OCI-M1 (cell line): ENCODE measurements at places on chromosomes 6 and 20.

DNA sequence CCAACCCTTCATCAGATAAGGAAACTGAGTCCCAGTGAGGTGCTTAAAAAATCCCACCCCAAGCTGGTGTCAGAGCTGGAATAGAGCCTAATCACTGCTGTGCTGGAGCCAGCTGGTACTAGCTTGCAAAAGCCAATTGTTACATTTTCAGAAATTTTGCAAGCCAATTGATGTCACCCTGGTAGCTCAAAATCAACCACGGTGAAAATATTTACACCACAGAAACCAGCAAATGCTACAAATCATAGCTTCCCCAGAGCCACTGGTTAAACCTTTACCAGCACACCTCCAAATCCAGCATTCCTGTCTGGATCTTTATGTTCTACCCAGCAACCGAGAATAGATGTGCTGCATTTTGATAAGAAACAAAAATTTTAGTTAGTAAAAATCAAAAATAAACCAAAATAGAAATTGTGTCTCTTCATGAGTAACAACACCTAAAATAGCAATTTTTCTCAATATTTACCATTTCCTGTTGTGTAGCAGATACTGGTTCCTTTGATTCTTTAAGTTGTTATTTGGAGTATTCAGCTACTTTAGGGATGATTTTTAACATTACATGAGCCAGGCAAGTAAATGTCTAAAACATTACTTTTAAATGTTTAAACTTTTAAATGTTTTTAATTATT is 7.2 kb upstream of the LCA5 start:
- DNase-seq = peak; percentile 51

DNA sequence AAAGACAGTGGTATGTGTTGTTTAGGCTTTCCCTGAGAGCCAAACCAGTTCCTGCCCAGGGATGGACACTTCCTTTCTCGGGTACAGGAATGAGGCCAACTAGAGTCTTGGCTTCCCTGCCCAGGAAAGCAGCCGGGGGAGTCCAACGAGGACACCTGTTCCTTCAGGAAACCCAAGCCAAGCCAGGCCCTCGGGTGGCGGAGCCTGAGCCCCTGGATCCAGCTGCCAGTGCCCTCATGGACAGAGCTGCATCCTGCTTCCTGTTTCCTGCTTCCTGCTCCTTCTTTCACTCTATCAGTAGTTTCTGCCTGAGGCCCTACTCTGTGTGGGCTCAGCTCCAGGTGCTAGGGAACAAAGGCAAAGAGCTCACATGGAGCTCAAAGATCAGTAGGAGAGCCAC is 7.9 kb upstream of the SIRPA start:
- DNase-seq = no peak

DNA sequence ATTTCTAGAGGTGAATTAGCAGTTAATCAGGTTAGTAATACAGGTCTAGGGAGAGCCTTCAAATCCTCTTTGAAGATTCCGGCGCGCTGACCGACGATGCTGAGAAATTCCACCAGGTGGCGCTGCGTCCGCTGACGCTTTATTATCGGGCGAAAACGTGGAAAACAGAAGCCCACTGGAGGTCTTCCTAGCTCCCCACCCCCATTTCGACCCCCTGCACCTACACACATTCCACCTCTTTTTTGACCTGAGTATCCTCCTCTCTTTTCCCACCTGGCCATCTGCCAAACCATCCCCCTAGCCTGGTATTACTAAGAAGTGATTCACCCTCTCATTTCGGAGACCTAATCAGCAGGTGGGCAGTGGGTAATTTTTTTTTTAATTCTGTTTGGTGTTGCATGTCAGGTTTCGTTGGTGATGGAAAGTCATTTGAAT is 65.4 kb upstream of the RIN2 start:
- peak; percentile 57 for DNase-seq

DNA sequence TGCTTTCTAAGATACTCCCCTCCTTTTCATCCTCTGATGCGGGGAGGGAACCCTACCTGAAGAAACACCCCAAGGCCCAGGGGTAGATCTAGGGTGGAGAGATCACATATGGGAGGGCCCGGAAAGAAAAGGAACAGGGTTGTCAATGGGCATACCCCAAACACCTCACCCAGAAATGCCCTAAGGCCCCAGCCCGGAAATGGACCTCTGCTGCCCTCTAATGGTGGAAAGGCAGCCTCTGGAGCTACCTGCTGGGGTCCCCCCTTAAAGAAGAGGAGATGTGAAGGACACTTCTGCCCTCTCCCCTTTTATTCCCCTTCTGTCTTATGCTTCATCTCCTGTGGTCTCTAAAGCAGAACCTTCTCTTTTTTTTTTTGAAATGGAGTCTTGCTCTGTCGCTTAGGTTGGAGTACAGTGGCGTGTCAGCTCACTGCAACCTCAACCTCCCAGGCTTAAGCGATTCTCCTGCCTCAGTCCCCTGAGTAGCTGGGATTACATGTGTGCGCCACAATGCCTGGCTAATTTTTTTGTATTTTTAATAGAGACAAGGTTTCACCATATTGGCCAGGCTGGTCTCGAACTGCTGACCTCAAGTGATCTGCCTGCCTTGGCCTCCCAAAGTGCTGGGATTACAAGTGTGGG is 458 bp upstream of the ARMC12 start:
- peak; percentile 89 for DNase-seq

DNA sequence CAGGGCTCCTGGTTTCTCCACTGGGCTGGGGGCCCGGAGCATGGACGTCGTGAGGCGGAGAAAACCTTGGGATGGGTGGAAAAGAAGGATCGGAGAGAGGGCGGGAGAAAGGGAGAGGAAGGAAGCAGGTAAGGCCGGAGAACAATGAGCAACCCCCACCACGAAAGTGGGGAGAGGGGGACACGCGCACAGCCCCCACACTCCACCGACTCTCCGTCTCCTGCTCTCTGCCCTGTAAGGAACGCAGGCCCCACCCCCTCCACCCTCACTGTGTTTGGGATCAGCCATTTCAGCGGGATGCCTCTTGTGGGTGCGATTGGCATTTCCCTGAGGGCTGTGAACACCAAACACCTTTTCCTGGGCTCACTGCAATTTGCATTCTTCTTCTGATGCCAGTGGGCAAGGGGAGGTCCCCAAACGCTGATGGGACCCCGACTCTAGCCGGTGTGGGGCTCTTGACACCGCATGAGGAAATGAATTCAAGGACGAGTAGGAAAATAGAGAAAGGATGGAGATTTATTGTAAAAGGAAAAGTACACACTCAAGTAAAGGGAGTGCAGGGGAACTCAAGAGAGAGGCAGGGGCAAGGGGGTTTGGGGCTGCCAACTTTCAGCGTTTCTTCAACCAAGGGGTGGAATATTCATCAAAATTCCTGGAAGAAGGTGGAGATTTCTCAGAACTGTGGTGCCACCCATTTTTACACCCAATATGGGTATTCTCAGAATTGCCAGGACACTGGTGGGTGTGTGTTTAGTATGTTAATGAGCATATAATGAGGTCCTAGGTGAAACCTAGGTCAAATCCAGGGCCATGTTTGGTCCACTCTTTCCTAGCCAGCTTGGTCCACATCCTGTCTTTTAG is 13.1 kb upstream of the RAET1L start:
- DNase-seq = peak; percentile 4
